HT1080 (cell line): ENCODE measurements at places on chromosomes 5 and 9. TPM values are rescaled to one million over a fixed set of nuclear protein-coding genes. Genes with fewer than 3 reads are reported as not detected.

The SPINK5 gene
- not detected in 2 replicates for total RNA-seq

The MEIKIN gene
- total RNA-seq: not detected in 2 replicates

DNA sequence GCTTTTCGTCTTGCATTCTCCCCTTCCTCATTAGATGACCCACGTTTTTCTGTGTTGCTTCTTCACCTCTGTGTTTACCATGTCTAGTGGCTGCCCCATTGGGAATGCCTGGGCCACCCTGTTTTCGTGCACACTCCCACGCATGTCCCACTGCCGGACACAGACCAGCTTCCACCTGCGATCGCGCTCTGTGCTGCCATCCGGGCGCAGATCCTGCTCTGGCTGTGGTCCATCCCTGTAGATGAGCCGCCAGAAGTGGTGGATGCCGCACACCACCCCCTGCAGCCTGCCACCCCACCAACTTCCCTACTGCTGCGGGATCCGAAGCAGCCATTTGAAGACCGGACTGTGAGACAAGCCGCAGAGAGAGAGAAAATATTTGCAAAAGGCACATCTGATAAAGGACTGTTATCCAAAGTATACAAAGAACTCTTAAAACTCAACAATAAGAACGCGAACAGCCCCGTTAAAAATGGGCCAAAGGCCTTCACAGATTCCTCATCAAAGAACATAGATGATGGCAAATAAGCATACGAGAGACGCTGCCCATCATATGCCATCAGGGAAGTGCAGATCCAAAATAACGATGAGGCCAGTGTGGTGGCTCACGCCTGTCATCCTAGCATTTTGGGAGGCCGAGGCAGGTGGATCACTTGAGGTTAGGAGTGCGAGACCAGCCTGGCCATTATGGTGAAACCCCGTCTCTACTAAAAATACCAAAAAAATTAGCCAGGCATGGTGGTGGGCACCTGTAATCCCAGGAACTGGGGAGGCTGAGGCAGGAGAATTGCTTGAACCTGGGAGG, 163.7 kb downstream of the COL23A1 start:
- DNase-seq: no peak

DNA sequence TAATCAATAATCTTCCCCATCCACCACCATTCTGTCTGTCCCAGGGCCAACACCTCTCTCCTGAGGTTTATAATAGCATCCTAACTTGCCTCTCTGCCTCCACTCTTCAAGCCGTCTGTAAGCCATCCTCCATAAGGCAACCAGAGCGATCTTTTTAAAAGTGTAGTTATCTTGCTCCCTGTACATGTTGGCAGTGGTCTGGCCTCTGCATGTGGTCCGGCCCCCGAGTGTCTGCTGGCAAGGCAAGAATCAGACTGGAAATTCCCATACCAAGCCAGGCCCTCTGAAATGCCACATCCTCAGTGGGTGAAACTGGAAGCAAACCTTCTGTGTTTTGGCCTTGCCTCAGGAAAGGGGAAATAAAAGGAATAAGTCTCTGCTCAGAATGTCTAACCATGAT, 17.0 kb downstream of the TTLL11 start:
- DNase-seq: no peak

The TAF11L5 gene
- total RNA-seq: not detected in 2 replicates

- peak; percentile 26 for DNase-seq
Observed at GRCh38 chr9:5786370-5787127, 46.4 kb downstream of the ERMP1 start.

GRCh38 chr5:128213833-128214232, 130.3 kb downstream of the SLC12A2 start:
- no peak for DNase-seq

DNA sequence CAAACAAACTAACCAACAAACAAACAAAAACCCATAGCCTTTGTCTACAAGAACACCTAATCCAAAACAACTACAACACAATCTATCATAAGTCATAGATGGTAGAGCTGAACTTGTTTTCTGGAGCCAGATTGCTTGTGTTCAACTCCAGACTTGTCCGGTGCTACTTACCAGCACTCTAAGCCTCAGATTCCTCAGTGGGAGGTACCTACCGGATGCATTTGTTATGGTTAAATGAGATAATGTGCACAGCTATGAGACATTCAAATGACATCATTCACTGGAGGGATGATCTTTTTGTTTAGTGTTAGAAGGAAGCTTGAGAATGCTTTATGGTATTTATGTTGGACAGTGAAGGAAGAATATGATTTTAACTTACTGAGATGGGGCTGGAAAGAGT, 592.9 kb upstream of the C9orf72 start:
- peak; percentile 12 for DNase-seq

The GPR150 gene
- total RNA-seq: not detected in 2 replicates

GRCh38 chr9:137030006-137030405, 1.9 kb downstream of the FUT7 start:
- no peak for DNase-seq

The MYMK gene
- total RNA-seq: not detected in 2 replicates

DNA sequence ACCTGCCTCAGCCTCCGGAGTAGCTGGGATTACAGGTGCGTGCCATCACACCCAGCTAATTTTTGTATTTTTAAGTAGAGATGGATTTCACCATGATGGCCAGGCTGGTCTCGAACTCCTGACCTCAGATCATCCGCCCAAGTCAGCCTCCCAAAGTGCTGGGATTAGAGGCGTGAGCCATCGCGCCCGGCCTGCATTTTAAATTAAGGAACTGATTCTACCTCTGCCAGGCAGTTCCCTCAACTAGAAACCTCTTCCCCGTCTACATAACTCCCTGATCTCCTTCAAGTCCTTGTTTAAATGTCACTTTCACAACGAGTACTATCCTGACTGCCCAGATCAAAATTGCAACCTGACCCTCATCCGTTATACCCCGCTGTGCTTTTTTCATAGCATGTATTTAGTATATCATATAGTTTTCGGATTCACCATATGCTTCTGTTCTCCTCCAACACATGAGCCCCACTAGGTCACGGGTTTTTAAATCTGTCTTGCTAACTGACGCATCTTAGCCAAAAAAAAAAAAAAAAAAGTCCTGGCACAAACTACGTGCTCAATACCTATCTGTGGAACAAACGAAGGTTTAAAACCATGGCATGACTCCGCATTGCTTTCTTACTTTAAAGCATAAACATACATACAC, 858 bp upstream of the SOWAHA start:
- no peak for DNase-seq

GRCh38 chr5:93192683-93193082, 388.3 kb downstream of the NR2F1-AS1 start:
- DNase-seq: no peak

The NTNG2 gene
- 1.1 and 2.6 TPM in 2 replicates for total RNA-seq

DNA sequence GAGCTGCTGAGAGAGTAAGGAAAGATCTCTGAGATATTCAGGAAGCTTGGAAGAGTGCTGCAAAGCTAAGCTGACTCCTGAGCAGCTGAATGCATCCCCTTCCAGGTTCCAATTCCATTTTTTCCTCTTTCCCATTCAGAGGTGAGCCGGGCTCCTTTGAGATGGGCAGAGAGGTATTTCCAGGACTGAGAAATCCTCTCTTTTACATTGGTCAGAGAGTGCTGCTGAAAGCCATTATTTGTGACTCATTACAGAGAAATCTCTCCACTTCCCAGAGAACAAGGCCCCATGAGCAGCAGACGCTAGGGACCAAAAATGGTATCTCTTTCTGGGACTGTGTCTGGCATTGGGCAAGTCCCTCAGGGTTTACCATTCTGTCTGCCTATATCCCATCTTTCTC, 3.7 kb downstream of the MCTP1 start:
- DNase-seq: peak; percentile 76

The TLR4 gene
- 15.5 and 16.4 TPM in 2 replicates for total RNA-seq

- DNase-seq: no peak
Observed at GRCh38 chr5:168974082-168974481, 326.9 kb downstream of the SLIT3 start.

- peak; percentile 42 for DNase-seq
Observed at GRCh38 chr9:4144869-4145268, 155.0 kb downstream of the GLIS3 start.

The ST6GALNAC6 gene
- total RNA-seq: 37.4 and 38.9 TPM in 2 replicates

GRCh38 chr5:15691521-15691920, 191.5 kb downstream of the FBXL7 start:
- DNase-seq: no peak

GRCh38 chr9:37729499-37729898, 24.1 kb upstream of the TRMT10B start:
- DNase-seq: no peak

GRCh38 chr9:5646116-5646515, 17.2 kb downstream of the RIC1 start:
- no peak for DNase-seq

- no peak for DNase-seq
Observed at GRCh38 chr9:97723819-97724218, 26.7 kb upstream of the XPA start.

The QRFP gene
- not detected in 2 replicates for total RNA-seq

The FBLL1 gene
- not detected in 2 replicates for total RNA-seq

The SLC34A3 gene
- total RNA-seq: not detected in 2 replicates

The OLFML2A gene
- 0.20 and 0.69 TPM in 2 replicates for total RNA-seq

GRCh38 chr9:26975728-26976707, 19.8 kb downstream of the IFT74 start:
- DNase-seq: peak; percentile 53

- no peak for DNase-seq
Observed at GRCh38 chr5:149149942-149150341, 8.6 kb downstream of the ABLIM3 start.
